ENCODE measurements at places on chromosomes 3 and 15.

- DNase-seq: no peak
Observed at GRCh38 chr3:66502245-66502874, 1.5 kb upstream of the LRIG1 start.

DNA sequence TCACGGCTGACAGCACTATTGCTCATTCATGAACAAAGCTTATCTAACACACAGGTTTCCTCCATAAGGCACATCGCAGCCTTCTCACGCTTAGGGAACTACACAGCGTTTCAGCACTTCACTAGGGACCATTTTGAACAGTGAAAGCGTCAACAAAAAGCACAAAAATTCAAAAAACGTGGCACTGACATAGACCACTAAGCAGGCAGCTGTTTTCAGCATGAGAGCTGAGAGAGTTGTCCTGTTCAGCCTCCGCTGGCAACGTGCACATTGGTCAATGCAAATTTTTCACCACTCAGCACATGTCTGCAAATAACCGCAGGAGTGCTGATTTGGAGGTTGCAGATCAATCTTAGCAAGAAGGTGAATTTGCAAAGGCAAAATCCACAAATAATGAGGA, 109.2 kb downstream of the LRRK1 start:
- DNase-seq: no peak

- no peak for DNase-seq
Observed at GRCh38 chr15:89864958-89865739, 28.6 kb downstream of the AP3S2 start.

- no peak for DNase-seq
Observed at GRCh38 chr3:42195879-42196330, 70.1 kb downstream of the CCK start.

- no peak for DNase-seq
Observed at GRCh38 chr3:32910954-32911353, 40.5 kb upstream of the CCR4 start.

DNA sequence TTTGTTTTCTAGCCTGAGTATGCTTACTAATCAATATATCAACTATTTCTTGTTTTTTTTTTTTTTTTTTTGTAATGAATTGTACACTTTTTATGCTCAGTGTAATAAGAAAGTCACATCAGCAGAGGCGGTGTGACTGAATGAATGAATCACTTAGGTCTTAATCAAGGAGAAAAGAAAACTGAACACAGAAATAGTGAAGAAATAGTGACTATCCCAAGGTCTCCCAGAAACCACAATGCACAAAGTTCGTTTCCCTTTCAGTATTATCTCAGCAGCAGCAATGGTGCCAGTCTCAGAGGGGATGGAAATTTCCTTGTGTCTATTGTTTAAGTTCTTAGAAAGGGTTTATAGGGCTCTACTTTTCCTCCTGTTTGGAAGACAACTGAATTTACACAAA, 80.7 kb downstream of the NR1I2 start:
- DNase-seq: no peak

- no peak for DNase-seq
Observed at GRCh38 chr3:9701006-9701405, 2.6 kb upstream of the CPNE9 start.

- DNase-seq: no peak
Observed at GRCh38 chr3:171480526-171480925, 20.3 kb upstream of the TNIK start.

DNA sequence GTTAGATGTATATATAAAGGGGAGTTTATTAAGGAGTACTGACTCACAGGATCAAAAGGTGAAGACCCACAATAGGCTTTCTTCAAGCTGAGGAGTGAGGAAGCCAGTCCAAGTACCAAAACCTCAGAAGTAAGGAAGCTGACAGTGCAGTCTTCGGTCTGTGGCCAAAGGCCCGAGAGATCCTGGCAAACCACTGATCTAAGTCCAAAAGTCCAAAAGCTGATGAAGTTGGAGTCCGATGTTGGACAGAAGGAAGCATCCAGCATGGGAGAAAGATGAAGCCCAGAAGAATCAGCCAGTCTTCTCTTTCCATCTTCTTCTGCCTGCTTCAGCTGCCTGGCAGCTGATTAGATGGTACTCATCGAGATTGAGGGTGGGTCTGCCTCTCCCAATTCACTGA, 107.5 kb downstream of the BCHE start:
- DNase-seq: no peak

- DNase-seq: no peak
Observed at GRCh38 chr3:159818399-159818798, 170.2 kb upstream of the IL12A start.

DNA sequence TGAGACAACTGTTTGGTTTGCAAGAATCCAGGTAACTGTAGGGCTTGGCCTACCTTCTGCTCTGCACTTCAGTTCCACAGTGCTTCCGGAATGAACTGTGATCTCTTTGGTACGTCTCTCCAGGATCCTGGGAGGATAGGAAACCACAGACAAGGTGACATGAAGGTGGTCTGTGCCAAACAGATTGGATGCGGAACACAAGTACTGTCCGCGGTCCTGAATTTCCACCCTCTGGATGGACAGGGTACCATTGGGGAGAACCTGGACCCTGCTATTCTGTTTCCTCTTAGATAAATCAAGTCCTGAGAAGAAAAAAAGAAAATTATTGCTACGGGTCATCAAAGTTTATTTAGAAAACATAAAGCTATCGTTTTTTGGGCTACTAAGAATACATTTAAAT, 17.3 kb downstream of the IGSF10 start:
- DNase-seq: no peak

GRCh38 chr15:64000183-64000951, 45.9 kb downstream of the DAPK2 start:
- DNase-seq: no peak

GRCh38 chr15:82066455-82066854, 20.6 kb upstream of the MEX3B start:
- no peak for DNase-seq

DNA sequence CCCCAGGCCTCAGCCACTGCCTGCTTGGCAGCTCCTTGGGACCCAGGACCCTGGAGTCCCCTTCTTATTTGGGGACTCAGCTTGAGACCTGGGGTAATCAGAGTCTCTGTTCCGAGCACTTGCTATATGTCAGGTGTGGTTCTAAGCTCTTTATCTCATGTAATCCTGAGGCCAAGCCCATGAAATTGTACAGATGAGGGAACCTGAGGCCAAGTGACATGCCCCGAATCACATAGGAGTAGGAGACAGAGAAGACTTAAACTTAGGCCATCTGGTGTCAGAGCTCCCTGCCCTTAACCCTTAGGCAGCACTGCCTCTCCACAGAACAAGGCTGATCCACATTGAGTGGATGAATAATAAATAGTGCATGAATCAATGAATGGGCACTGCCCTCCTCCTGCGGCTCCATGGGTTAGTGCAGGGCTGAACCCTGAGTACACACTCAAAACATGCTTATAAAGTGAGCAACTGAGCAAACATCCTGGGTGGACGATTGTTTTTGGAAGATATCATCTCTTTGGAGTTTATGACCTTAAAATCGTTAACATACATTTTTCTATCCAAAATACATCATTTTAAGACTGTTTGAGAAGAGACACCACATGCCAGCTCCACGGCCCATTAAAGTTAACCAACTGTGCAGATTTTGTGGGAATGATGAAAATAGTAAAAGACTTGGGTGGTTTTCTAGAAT, 33.2 kb upstream of the IQSEC1 start:
- DNase-seq: no peak

DNA sequence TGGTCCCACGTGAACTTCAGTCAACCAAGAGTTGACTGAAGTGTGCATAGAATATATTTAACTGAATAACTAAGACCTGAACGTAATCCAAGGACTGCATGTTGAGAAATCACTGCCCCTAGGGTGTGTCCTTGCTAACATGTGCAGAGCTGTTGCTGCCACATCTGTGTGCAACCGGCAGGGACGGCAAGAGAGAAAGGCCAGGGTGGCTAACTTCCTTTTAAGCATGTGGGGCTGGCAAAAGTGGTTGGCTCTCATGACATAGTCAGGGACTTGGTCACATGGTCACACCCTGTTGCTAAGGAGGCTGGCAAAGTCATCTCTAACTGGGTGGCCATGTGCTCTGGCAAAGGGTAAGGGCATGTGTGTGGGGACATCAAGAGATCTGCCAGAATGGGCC, 52.4 kb downstream of the GASK1A start:
- DNase-seq: no peak

- DNase-seq: no peak
Observed at GRCh38 chr15:33735637-33736247, 232.6 kb upstream of the CHRM5 start.

- DNase-seq: no peak
Observed at GRCh38 chr3:184209146-184209923, 20.1 kb upstream of the VWA5B2 start.

GRCh38 chr3:139062918-139063317, 18.2 kb upstream of the PRR23C start:
- no peak for DNase-seq

- peak; percentile 61 for DNase-seq
Observed at GRCh38 chr3:71010726-71011455, 572.6 kb downstream of the FOXP1 start.

- DNase-seq: no peak
Observed at GRCh38 chr3:153287017-153287416, 125.0 kb downstream of the RAP2B start.

Measured in activated T-cell treated with anti-CD3 and anti-CD28 coated beads for 48 hours (primary cell).